ENCODE measurements at places on chromosomes 12 and 14. TPM values are rescaled to one million over a fixed set of nuclear protein-coding genes. Genes with fewer than 3 reads are reported as not detected.

- DNase-seq: no peak
Measured at GRCh38 chr14:74634481-74634880, 22.4 kb upstream of the LTBP2 start.

DNA sequence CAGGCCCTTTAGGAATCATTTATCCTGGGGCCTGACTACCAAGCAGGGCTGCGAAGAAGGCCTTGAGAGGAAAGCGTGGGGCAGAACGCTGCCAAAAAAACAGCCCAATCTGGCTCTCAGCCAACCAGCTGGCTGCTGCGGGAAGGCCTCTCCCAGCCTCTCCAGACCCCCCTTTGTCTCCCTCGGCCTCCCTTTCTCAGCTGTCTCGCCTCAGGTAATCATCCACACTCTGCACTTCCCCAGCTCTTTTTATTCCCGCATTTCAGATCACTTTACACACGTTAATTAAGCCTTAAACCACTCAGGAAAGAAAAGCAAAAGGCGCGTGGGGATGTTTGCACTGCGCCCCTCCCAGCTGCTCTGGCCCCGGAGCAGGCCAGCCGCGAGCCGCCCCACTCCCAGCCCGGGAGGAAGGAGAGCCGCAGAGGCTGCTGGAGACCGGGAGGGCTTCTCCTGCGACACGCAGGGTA, 208.2 kb upstream of the FOXN3 start:
- peak; percentile 63 for DNase-seq

Gene ASB2
- total RNA-seq: 268 TPM

DNA sequence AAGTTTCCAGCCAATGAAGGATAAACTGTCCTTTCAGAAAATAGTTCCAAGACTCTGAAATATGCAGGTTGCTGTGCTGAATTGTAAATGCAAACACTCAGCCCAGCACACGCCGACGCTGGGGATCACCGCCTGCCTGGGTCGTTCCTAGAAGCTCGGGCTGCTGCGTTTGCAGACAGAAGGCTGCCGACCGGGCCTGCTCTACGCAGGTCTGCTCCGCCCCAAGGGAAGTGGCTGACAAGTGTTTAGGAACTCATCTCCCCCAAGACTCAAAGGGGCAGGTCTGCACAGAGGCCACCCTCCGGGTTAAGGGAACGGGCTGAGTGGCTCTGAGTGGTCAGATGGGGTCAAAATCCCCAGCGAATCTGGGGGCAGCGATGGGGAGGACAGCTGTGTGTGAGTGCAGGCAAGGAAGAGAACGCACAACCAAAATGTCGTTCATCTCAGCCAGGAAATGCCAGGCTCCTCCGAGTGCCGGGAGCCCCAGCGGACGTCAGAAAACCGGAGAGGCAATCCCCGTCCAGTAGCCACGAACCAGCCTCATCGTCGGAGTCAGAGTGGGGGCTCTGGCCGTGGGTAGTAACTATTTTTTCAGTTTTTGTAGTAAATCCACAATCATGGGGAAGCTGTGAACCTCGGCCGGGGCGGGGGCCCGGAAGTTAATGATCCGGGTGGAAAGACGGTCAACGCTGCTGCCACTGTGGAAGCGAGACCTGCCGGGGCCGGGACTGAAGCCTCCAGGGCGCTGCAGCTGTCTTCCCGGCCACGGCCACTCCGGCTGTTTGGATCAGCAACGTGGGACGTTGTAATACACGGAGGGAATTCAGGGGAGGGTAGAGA, 6.0 kb downstream of the GALNT9 start:
- no peak for DNase-seq

- DNase-seq: no peak
Measured at GRCh38 chr14:88985654-88986053, 161.2 kb downstream of the TTC8 start.

Data from left ventricle myocardium superior (tissue), 1 donor.